ENCODE measurements at places on chromosomes 6 and 20.
A peak's percentile ranks its signal among the peaks of the same experiment; 100 is the strongest.

- DNase-seq = no peak
Measured at GRCh38 chr20:43863821-43864544, 50.7 kb upstream of the TOX2 start.

- no peak for DNase-seq
Measured at GRCh38 chr6:72740135-72740534, 118.3 kb downstream of the KCNQ5 start.

- no peak for DNase-seq
Measured at GRCh38 chr6:33373960-33374910, 17.4 kb upstream of the KIFC1 start.

DNA sequence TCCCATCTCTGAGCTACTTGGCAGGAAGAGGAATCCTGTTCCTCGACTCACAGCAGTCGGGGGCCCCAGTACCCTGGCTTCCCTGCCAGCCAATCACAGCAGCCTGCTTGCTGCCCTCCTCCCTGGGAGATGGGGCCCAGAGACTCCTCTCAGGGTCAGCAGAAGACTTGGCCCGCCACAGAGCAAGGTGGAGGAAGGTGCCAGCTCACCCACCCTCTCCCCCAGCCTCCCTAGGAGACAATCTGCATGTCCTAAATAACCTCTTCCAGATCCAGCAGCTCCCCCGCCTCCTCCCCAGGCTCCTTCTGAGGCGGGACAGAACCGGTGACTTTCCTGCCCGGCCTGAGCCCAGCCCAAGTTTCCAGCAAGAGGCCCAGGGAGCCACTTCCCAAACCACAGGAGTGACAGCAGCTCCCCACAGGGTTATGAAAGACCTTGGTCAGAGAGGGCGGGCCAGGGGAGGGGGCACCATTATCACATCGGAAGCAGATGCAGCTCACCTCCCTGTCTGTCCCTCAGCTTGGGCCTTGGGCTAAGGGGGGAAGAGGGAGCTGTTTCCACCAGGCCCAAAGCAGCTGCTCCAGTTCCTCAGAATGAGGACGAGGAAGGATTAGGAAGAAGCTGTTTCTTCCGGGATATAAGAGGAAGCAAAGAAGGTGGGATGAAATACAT, 2.3 kb downstream of the CCND3 start:
- DNase-seq = no peak

- no peak for DNase-seq
Measured at GRCh38 chr6:77926198-77926751, 273.4 kb downstream of the MEI4 start.

DNA sequence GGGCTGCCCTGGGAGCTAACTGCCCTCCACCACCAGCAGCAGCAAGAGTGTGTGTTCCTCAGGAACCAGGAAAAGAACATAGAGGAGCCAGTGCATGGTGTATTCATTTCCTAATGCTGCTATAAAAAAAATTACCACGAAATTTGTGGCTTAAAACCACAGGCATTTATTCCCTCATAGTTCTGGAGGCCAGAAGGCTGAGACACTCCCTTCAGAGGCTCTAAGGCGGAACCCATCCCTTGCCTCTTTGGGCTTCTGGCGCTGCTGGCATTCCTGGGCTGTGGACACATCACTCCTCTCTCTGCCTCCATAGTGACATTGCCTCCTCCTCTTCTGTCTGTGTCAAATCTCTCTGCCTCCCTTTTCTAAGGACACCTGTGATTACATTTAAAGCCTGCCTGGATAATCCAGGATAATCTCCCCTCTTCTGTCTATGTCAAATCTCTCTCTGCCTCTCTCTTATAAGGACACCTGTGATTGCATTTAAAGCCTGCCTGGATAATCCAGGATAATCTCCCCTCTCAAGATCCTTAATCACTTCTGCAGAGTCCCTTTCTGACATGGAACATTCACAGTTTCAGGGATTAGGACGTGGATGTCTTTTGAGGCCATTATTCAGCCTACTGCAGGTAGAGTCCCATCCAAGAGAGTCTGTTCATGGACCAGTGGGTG, 54.7 kb downstream of the NDUFAF5 start:
- no peak for DNase-seq

DNA sequence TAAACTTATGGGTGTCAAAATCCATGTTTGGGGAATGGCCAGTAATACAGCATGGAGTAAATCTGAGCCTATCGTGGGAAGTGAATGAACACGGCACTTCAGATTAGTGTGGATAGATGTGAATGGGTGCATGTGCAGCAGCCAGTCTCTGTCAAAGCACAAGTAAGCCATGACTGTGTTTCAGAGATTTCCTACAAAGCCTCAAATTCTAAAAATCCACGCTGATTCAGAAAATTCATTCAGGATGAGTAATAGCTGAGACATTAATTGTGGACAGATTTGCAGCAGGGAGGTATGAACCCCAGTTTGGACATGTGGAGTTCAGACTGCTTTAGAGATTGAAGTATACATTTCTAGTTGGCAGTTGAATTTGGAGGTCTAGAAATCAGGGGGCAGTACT, 115.1 kb downstream of the QKI start:
- no peak for DNase-seq

DNA sequence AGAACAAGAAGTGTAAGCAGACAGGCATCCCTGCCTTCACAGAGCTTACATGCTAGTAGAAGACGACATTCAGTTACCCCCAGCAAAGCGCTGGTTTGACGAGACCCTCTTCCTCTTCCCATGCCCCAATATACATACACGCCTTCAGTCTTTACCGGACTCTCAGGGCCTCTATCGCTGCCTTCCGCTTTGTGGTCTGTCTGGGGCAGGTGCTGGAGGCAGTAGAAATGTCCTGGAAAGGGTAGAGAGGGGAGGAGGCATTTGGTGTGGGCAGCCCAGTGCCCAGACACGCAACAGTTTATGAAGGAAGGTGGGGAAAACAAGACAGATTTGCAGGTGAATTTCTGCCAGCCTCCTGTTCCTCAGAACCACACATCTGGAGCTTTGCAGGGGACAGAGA, 6.0 kb downstream of the SMPD2 start:
- DNase-seq = no peak

- no peak for DNase-seq
Measured at GRCh38 chr6:127300411-127300810, 33.7 kb downstream of the RNF146 start.

- no peak for DNase-seq
Measured at GRCh38 chr20:24436160-24436559, 33.3 kb upstream of the SYNDIG1 start.

DNA sequence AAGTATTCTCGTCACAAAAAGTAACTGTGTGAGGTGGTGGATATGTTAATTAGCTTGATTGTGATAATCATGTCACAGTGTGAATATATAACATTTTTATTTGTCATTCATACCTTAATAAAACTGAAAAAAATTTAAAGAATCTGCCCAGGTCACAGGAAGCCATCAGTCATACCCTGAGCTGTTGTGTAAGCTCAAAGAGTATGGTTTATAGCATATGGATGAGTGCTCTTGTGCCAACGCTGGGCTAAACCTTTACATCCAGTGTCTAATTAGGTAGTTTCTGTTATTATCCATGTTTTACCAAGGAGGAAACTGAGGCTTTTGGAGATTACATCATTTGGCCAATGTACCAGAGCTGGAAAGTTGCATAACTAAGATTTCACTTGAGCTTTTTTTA, 11.4 kb downstream of the PKIG start:
- DNase-seq = no peak

GRCh38 chr6:150030611-150031010, 5.3 kb upstream of the RAET1L start:
- no peak for DNase-seq

DNA sequence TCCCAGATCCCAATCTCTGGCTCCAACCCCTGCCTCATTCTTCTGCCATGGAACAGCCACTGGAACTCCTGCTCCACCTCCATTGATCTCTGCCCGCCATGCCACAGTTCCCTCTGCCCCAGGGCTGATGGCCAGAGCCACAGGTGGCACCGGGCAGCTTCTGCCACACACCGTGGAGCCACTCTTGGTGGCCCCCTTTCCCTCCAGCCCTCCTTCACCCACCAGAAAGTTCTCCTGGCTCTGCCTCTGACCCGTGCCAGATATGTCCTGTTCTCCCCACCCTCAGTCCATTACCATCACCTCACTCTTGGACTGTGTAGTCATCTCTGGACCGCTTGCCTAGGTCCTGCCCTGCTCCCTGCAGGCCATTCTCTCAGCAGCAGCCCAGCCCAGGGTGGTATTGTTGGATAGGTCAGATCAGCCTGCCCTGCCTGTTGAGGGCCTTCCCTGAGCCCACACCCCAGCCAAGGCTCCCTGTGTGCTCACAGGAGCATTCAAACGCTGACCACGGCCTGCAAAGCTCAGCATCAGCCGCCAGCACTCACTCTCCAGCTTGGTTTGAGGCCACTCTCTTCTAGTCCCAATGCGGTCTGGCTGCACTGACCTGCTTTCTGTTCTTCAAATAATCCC, 16.8 kb upstream of the SYNDIG1 start:
- DNase-seq = no peak

DNA sequence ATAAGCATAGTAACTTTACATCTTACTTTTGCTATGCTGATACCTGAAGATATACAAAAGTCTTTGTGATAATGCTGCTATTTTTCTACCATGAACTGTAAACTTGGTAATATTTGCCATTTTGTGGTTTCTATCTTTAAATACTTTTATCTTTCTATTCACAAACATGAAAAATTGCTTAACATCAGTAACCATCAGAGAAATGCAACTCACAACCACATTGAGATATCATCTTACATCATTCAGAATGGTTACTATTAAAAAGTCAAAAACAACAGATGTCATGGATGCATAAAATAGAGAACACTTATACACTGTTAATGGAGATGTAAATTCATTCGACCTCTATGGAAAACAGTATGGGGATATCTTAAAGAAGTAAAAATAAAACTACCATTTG, 112.0 kb downstream of the TRDN start:
- DNase-seq = no peak

- no peak for DNase-seq
Measured at GRCh38 chr6:18503593-18504231, 116.6 kb downstream of the RNF144B start.

DNA sequence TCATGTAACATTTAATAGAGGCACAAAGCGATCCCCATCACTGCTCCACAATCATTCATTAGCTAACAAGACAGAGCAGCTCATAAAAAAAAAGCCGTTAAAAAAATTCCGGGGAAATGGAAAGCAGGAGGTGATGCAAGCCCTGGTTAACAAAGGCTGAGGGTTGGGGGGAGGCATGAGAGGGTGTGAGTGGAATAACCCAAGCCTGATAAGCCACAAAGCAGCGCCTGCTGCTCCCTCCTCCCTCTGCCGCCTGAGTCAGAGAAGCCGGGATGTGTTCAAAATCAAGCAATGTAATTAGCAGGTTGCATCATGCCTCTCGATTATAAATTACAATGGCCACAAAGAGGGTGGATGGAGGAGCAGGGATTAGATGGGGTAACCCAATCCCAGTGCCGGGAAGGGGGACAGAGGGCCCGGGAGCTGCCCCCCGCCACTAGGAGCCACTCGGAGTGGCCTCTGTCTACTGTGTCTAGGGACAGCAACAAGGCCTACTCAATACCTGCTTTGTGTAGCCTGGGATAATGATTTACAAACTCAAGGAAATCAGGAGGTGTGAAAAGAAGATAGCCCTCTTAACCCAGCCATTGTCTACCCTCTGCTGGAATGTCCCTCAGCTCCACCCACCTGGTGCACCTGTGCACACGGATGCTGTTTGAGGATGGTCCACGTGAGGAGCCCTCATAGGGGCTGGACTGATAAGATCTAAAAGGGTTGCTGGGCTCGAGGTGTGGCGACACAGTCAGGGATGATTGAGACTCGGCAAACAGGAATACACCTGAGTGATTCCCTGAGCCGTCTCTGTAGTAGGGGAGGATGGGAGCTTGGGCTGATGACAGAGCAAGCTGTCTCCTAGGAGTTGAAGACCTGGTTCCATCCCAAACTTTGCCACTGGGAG, 156.9 kb downstream of the VEGFA start:
- no peak for DNase-seq

GRCh38 chr20:40962733-40963504, 65.7 kb upstream of the TOP1 start:
- DNase-seq = peak; percentile 48

DNA sequence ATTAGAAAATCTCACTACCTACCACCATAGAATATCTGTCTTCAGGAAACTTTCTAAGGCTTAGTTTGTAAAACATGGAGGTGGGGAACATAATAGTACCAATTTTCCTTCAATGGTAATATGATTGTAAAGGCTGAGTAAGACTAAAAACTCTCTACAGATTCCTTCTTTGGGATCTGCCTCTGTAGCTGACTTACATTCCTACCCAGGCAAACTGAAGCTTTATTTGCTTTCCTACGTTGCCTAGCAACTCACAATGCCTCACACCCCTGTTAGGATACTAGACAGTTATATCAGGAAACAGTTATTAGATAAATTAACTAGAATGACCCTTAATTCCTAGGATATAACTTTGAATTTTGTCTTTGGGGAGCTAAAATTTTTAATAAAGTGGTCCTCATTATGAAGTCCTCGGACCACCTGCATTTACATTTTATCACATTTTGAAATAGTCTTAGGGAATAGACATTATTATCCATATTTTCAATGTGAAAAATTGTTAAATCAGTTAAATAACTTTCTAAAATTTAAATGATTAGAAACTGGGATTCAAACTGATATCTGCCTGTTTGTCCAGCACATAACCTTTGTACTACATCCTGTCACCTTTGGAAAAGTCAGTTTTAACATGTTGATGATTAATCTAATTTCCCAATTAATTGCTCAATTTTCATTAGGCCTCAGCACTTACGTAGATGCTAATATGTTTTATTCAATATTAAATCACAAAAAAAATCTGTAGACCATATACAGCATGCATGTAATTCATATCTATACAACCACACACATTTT, 591.4 kb downstream of the RNF144B start:
- DNase-seq = no peak

GRCh38 chr6:33081098-33081824, 5.5 kb downstream of the HLA-DPB1 start:
- no peak for DNase-seq

DNA sequence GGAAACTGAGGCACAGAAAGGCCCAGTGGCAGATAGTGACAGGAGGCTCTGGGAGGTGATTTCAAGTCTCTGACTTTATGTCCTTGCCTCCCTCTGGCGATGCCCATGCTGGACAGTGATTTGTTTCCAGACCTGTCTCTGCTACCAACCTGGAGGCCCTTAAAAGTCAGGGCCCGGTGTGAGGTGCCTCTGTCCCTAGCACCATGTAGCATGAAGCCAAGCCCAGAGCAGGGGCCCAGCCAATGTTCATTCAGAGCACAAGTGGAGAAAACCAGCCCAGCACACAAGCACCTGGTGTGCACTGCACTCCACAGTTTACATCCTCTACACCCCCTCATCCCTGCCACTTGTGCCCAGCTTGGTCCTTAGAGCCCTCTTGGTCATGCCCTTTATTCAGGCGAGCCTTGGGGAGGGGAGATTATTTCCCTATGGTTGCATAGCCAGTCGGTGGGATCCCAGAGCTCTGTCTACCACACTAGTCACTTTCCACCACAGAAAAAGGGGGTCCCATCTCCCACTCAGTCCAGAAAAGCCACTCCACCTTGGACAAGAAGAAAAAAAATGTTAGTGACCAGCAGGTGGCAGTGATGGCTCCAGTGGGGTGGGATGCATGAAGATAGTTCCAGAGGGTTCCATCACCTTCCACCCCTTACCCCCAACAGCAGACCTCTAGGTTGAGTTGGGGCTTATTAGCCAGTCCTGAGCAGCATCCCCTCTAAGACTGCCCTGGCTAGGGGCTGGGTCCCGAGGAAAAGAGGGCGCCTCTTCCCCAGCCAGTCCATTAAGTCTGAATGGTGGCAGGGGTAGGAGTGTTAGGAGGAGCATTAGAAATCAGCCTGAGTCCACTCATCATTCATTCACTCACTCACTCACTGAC, 30.9 kb downstream of the KIAA1755 start:
- no peak for DNase-seq
